ENCODE measurements at places on chromosomes 6 and 20.
A peak's percentile ranks its signal among the peaks of the same experiment; 100 is the strongest.

DNA sequence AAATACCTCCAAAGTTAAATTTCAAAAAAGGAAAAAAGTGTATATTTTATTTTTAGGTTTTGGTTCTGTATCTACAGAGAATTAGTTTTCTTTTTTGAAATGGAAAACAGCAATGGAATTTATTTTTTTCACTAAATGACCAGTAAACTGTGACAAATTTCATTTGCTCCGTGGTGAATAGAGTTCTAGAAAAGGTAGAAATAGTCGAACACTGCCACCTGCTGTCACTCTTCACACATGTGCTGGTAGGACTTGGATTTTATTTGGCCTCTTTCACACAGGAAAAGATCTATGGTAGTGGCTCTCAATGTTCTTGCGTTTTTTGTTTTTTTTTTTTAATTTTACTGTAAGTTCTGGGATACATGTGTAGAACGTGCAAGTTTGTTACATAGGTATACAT, 312.5 kb downstream of the EYA4 start:
- peak; percentile 70 for DNase-seq

- DNase-seq: no peak
Observed at GRCh38 chr20:46630306-46630705, 21.0 kb downstream of the SLC13A3 start.

DNA sequence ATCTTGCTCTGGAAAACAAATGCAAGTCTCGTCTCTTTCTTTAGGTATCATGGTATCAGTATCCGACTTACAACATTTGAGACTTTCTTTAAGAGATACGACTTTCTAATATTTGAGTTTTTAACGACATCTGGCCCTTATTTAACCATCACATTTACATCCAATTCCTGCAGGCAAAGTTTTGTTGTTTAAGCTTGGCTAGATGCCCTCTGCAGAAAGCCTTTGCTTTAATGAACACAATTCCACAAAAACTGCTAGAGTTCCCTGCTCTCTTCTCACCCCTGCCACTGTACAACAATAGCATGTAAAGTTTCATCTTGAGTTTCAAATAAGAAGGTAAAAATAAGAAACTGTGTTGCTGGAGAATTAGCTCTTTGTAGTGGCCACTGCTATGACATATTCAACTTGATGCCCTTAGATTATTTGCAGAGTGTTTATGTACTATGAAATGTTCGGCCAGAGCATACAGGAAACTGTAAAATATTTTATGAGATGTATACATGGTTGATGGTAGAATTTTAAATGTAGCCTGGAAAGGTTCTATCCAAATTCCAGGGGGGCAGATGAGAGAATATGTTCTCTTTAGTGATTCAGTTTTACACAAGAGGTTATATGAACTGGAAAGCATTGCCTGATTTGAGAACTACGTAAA, 438.6 kb downstream of the CDC5L start:
- DNase-seq: no peak

DNA sequence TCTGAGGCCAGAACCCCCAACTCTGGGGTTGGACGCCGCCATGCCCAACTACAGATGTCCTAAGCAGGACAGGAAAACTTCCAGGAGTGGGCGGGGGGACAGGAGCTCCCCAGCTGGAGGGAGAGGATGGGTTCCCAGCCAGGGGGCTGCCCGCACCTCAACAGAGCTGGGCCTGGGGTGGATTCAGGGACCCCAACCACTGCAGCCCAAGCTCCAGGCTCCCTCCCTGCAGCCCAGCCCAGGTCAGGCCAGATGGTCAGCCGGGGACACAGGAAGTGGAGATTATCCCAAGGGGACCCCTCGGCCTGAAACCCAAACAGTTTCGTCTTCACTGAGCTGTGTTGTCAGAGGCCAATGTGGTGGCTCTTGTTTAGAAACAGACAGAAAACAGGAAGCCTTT, 9.4 kb downstream of the LAMA5 start:
- no peak for DNase-seq

DNA sequence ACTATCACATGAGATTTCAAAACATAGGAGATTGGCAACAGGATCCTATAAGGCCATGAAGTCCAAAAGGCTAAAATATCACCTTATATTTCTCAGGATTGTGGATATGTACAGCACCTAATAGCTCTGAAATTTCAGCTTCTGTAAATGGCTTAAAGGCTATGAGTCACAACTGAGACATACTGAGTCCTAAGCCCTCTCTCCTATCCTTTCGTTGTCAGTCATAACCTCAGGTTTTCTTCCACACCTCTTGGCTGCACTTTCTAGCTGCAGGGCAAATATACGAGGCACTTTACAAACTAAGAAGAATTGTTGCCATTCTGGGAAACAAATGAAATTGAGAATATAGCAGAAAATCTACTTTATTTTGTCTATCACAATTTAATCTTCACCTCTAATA, 969.9 kb upstream of the EPHA7 start:
- no peak for DNase-seq

GRCh38 chr6:24838081-24838480, 39.4 kb upstream of the ARMH2 start:
- no peak for DNase-seq

DNA sequence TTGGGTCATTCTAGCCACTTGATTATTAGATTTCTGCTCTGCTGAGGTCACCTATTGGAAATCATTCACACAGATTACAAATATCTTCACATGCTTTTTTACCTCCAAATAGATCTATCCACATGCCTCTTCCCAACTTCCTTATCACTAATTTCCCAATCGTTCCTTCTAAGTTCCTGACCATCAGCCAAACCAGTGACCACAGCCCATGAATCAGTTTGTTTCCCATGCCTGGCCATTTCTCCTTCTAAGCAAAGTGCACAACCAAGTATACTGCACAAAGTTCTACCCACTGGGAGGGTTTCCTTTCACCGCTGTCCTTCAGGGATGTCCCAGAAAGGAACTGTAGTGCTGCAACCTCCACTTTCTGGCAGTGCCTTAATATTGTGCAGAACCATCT, 140.5 kb upstream of the SYNDIG1 start:
- DNase-seq: peak; percentile 51
